SK-N-DZ (cell line): ENCODE measurements at places on chromosomes 4 and X.
A peak's percentile ranks its signal among the peaks of the same experiment; 100 is the strongest.

- DNase-seq: no peak
These were observed 453.9 kb downstream of the PDHA2 start for GRCh38 chr4:96293806-96294205.

GRCh38 chrX:100768679-100769338 lies 36.9 kb upstream of the SYTL4 start:
- DNase-seq: peak; percentile 72

GRCh38 chrX:119984652-119985051 lies 41.1 kb upstream of the NKAP start:
- peak; percentile 13 for DNase-seq

- no peak for DNase-seq
These were observed 34.7 kb downstream of the SH3RF1 start for GRCh38 chr4:169236078-169236477.

DNA sequence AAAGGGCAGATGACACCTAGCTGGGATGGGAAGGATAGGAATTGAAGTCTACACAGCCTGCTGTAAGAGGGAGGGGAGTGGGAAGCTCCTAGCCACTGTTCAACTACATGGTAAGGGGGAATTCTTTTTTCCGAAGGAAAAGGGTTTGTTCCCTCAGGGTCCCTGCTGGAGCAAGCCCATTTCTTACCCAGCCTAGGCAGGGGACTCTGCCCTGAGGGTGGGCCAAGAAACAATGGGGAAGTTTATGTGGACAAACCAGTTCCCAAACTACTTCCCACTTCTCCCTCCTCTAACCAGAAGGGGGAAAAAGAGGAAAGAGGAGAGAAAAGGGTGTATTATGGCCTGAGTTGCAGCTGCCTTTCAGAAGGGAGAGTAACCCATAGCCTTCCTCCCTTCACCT lies 13.5 kb upstream of the VSIG4 start:
- DNase-seq: no peak

- DNase-seq: peak; percentile 53
These were observed 79.8 kb upstream of the SMARCAD1 start for GRCh38 chr4:94127707-94128328.

- DNase-seq: no peak
These were observed 85.1 kb upstream of the ADAD1 start for GRCh38 chr4:122293374-122294365.

GRCh38 chr4:125225806-125226205 lies 88.9 kb upstream of the FAT4 start:
- no peak for DNase-seq

DNA sequence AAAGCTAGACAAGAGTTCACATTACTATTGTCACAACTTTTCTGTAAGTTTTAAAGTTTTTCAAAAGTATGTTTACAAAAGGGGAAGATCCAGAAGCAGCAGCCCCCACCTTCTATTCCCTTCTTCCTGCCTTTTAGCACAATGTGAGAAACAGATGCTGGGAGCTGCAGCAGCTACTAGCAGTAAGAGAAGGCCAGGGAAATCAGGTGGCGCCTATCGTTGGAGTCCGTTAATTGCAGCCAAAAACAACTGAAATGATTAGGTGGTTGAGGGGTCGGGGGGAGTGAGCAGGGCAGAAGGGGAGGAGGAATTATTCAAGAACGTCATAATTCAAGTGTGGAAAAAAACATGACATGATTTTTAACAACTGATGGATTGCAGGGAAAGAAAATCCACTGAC lies 27.4 kb downstream of the FRYL start:
- no peak for DNase-seq

- no peak for DNase-seq
These were observed 342.3 kb upstream of the GRID2 start for GRCh38 chr4:91961504-91961903.

GRCh38 chr4:180081072-180081471 lies 2162.1 kb upstream of the TENM3 start:
- no peak for DNase-seq

- DNase-seq: no peak
These were observed 250.1 kb downstream of the C4orf33 start for GRCh38 chr4:129346036-129346435.

DNA sequence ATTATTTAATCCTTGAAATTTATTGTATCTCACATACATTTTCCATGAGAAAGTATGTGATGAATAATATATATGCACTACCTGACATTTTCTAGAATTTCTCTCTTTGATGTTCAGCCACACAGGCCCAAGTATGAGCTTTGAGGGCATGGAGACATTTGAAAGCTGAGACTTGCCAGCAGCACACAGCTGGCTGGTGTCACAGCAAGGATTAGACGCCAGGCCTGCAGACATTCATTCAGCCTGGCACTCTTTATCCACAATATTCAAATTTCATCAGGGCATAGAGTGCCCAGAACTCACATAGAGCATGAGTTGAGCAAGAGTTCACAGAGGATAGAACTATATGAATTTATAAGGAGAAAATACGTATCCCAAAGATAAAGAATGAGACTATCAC lies 74.0 kb downstream of the GRIA2 start:
- no peak for DNase-seq

DNA sequence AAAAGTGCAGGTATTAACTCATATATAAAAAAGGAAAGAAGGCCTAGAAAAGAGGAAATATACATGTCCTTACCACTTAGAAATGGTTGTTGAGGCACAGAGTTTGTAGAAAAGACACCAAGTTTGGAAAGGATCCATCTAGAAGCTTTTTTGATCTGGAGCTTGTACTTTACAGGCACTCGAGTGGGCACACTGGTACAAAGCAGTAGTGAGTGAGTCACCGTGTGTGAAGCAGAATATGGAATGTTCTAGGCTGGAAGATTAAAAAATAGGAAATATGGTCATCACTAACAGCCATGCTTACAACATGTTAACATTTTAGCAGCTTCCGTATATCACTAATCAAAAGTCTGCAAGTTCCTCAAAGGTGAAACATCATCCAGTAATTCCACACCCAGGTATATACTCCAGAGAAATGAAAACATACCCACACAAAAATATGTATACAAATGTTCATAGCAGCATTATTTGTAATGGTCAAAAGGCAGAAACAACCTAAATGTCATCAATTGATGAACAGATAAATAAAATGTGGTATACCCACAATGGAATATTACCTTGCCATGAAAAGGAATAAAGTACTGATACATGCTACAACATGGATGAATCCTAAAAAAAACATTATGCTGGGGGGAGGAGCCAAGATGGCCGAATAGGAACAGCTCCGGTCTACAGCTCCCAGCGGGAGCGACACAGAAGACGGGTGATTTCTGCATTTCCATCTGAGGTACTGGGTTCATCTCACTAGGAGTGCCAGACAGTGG lies 69.5 kb downstream of the FRYL start:
- DNase-seq: no peak

DNA sequence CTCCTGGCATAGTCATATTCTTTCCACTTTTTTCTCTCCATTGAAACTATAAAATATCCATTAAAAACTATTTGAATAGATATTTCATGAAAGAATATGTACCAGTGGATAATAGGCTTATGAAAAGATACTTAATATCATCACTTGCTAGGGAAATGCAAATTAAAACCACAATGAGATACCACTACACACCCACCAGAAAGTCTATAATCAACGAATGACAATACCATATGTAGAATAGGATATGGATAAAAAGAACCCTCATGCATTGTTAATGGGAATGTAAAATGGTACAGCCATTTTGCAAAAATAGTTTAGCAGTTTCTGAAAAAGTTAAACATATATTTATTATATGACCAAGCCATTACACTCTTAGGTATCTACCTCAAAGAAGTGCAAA lies 218.7 kb upstream of the GPC4 start:
- DNase-seq: no peak

GRCh38 chrX:148466292-148466691 lies 34.1 kb upstream of the AFF2 start:
- no peak for DNase-seq

DNA sequence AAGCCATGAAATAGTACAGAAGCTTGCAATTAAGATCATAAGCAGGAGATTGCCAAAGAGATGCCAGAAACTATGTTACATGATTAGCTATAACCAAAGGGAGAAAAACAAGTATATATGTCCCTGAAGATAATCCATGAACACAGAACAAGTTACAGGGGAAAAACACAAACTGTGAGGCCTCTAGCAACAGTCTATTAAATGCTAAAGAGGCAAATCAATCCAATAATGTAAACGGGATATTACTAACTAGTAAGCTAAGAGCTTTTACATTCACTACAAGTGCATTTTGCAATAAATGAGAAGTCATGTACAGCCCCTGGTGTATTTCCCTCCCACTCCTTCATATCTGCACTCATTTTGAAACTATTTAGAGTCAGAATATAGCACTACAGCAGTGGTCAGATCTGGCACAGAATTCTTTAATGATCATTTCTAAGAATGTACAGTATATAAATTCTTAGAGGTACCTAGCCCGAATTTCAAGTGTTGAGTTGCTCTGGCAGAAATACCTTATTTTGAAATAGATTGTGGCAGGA lies 449.8 kb upstream of the SMIM31 start:
- DNase-seq: no peak

DNA sequence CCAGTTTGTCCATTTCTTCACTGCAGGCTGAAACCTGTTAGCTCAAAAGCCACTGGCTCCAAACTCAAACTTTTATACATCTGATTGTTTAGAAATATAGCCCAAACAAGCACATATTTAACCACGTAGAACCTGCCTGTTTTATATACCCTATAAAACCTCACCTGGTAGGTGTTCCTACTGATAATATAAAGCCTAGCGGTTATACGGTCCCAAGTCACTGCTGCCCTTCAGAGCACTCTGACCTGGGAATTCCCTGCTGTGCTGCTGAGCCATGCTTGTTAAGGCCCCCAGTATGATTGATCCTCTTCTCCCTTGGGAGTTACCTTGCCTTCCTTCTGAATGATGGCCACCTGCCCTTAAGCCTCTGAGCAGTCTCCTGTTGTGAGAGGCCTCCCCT lies 432.8 kb upstream of the LCORL start:
- no peak for DNase-seq

GRCh38 chr4:85475631-85476233 lies 782 bp downstream of the ARHGAP24 start:
- DNase-seq: peak; percentile 66

DNA sequence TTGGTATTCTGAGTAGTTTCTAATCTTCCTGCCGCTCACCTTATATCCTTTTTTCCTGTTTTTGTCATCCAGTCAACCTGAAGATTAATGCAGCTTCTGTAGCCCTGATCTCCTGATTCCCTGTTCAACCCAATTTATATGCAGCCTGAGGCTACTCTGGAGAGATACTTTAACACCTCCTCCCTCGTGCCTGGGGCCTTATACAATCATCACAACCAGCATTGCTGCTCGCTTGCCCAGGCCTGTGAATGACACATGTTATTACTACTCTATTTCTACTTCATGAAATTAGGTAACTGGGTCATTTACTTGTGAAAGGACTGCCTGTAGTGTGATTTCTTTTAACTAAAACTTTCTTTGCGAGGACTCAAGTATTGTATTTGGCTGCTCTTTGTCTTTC lies 33.7 kb upstream of the WDR17 start:
- no peak for DNase-seq

DNA sequence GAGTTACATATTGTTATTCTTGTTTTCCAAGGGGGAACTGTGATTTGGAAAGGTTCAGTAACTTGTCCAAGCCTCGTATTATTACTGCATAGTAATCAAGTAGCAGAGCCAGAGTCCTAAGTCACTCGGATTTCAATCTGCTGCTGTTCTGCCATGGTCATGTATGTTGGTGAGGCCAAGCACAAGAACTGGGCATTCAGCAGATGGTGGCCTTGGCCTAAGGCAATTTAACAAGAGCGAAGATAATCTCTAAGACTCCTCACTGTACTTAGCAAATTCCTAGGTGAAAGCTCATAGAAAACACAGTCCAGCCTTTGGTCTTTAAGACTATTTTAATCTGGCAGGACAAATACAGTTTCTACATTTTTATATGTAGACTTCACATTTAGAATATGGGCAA lies 64.8 kb downstream of the NDST3 start:
- no peak for DNase-seq

DNA sequence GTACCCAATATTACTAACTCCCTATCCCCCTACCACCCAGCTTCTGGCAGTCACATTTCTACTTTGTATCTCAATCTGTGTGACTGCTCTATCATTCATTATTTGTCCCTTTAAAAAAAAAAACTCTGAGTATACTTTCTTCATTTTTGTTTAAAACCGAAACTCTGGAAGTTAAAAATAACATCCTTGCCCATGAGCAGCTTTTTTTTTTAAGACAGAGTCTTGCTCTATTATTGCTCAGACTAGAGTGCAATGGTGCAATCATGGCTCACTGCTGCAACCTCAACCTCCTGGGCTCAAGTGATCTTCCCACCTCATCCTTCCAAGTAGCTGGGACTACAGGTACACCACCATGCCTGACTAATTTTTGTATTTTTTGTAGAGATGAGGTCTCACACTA lies 15.8 kb downstream of the UBE2K start:
- DNase-seq: no peak

- no peak for DNase-seq
These were observed 83.9 kb downstream of the MAMLD1 start for GRCh38 chrX:150446995-150447394.

GRCh38 chr4:10192331-10192730 lies 75.7 kb upstream of the WDR1 start:
- DNase-seq: no peak

- DNase-seq: no peak
These were observed 4.7 kb upstream of the JAKMIP1 start for GRCh38 chr4:6204871-6205566.

- no peak for DNase-seq
These were observed 766.0 kb downstream of the TRIML1 start for GRCh38 chr4:188905248-188905647.

- no peak for DNase-seq
These were observed 21.5 kb downstream of the NAT8L start for GRCh38 chr4:2080429-2081300.

- no peak for DNase-seq
These were observed 9.7 kb downstream of the EFNB1 start for GRCh38 chrX:68838571-68838910.

GRCh38 chr4:99205153-99205979 lies 13.7 kb downstream of the ADH6 start:
- peak; percentile 23 for DNase-seq

GRCh38 chr4:167956676-167957075 lies 135.7 kb upstream of the ANXA10 start:
- DNase-seq: no peak

GRCh38 chr4:31237233-31237632 lies 517.1 kb downstream of the PCDH7 start:
- no peak for DNase-seq

- no peak for DNase-seq
These were observed 68.0 kb upstream of the STIM2 start for GRCh38 chr4:26792639-26793038.

DNA sequence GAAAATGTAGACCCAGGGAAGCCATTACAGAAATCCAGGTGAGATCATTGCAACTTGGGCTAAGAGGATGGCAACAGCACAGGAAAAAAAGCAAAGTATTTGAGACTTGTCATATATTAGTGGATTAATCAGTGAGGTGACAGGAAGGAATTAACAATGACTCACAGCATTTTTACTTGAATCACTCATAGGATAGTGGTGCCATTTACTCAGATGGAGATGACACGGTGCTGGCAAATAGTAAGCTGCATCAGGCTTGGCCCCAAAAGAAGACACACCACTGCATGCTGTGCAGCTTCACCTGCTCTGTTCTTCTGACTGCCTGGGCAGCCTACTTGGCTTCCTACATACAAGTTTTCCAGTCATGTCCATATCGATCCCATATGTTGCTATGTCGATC lies 144.8 kb downstream of the FRYL start:
- DNase-seq: no peak
